ENCODE measurements at places on chromosomes 2 and 18.
A peak's percentile ranks its signal among the peaks of the same experiment; 100 is the strongest.

GRCh38 chr2:29074411-29074810 is at the start of gene PCARE:
TSS of gene PCARE (minus strand) at chr2:29074523. CDS start at chr2:29074261, 262 bp downstream.
- DNase-seq: no peak

DNA sequence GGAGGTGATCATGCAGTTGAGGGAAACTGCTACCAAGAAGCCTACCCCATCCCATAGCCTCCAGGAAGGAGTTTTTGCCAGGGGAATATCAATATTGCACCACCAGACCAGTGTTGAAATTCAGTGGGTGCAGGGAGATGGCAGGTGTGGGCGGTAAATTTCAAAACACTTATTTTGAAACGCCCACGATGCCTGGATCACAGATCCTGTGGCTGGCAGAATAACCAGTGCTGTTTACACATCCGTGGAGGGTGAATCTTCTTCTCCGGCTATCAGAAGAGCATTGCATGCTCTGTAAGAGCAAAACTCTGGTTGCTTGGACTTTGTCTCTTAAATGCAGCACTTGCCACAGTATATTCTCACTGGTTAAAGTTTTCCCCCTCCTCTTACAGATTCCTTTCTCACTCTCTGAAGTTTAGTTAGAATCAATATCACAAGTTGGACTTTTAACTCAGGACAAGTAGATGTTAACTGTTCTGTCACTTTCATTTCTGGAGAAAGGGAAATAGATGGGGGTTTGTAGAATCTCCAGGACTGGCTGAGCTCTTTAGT is 70.5 kb upstream of the ZCCHC2 start:
- DNase-seq: no peak

DNA sequence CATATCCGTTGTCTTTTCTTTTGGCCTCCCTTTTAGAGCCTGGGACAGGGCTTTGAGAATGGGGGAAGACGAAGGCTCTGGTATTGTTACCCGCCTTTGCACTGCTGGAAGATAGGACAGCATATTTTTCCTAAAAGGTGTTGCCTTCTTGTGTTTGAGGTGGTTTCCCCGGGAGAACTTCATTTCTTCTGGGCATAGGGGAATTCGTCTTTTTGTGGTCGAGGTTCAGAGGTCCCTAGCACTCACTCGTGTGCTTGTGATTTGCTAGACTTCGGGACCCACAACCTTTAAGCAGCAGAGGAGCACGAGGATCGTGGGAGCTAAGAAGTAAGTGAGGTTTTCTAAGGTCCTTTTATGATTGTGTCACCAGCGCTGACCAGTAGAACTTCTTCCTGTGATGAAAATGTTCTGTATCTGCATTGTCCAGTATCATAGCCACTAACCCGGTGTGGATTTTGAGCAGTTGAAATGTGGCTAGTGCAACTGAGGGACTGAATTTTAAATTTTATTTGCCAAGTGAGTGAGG is 611 bp downstream of the ZNF512 start:
- DNase-seq: no peak

GRCh38 chr2:54103454-54104314 is 11.7 kb upstream of the ACYP2 start:
- peak; percentile 59 for DNase-seq

GRCh38 chr2:72012886-72013574 is 134.6 kb downstream of the CYP26B1 start:
- no peak for DNase-seq

GRCh38 chr2:86044614-86045013 is 61.1 kb downstream of the POLR1A start:
- DNase-seq: no peak

DNA sequence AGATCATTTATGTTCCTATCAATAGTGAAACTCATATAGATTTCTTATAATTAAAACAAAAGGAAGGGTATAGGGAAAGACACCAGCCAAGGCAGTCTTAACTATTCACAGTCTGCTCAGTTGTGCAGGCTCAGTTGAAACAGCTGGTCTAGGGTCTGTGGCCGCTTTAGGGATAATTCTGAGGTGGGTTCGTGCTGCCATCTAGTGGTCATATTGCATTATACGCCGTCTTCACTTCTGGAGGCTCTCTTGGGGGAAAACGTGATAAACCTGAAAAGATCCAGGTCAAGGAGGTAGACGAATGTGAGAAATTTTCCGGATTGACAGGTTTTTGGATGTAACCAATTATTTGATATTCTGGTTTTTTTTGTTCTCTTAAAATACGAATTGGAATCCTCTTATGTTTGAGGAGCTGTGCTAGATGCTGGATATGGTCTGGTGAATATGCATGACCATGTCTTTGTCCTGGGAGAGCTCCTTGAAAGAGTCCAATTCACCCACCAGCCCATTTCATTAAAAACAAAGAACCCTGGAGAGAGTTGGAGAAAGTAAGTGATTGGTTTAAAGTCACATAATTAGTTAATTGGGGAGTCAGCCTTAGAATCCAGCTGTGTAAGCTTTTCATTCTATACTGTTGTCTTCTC is 492.4 kb downstream of the PLCL1 start:
- peak; percentile 56 for DNase-seq

- no peak for DNase-seq
Observed at GRCh38 chr2:192487636-192488035, 292.9 kb upstream of the TMEFF2 start.

- no peak for DNase-seq
Observed at GRCh38 chr2:113263546-113263945, 15.2 kb downstream of the PAX8 start.

DNA sequence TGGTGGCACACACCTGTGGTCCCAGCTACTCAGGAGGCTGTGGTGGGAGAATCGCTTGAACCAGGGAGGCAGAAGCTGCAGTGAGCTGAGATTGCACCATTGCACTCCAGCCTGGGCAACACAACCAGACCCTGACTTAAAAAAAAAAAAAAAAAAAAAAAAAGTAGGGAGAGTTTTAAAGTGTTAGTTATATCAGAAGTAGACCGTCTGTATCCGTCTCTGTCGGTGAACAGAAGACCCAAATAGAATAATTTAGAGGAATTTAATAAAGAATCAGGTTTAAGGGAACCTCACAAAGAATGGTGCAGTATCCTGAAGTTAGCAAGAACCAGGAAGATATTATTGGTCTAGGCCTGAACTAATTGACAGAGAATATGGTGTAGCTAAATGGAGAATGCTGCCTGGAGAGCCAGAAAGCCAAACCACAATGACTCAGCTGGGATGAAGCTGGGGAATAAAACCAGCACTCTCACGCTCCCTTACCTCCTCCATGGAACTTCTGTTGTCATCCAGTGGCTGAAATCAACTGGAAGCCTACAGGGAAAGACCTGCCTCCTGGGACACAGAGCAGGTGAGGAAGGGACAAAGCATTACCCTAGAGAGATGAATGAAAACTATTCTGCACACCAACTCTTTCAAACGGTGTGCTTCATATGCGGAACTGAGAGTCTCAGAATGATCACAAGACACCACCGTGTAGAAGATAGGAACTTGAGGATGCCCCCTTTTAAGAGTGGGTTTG is 39.1 kb upstream of the PLEKHM3 start:
- peak; percentile 90 for DNase-seq

DNA sequence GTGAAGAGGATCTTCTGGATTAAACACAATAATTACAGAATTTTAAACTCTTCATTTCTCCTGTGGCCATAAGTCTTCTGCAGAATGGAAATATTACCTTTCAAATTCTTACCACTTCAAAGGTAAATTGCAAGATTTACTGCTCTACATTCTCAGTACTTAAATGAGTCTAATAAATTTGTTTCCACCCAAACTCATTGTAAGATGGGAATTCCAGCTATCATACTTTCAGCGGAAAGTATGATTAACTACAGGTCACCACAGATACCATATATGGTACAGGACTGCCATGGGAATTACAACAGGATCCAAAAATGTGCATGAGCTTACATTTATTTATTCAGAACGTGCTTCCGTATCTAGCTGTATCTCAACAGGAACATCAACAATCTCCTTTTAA is 3.1 kb downstream of the DSC3 start:
- DNase-seq: no peak

GRCh38 chr2:54040250-54040649 is 69.5 kb upstream of the PSME4 start:
- no peak for DNase-seq

DNA sequence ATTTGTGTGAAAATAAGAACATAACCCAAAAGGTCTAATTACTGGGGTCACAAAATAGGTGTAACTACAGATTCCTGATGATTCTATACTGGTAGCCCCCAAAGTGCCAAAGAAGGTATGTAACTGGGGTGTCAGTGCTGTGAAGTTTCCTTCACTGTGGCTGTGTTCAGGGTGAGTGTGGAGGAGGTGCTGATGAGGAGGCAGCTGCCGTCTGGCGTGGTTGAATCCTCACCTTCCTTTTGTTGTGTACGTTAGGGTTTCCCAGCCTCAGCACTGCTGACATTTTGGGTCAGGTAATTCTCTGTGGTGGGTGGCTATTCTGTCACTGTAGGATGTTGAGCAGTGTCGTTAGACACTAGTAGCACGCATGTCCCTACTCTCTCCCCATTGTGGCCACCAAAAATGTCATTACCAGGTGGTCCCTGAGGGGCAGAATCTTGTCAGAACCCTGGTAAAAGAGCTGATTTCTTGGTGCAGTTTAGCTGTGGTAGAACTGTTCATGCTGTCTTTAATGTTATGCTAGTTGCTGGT is 31.5 kb downstream of the ADNP2 start:
- DNase-seq: no peak

DNA sequence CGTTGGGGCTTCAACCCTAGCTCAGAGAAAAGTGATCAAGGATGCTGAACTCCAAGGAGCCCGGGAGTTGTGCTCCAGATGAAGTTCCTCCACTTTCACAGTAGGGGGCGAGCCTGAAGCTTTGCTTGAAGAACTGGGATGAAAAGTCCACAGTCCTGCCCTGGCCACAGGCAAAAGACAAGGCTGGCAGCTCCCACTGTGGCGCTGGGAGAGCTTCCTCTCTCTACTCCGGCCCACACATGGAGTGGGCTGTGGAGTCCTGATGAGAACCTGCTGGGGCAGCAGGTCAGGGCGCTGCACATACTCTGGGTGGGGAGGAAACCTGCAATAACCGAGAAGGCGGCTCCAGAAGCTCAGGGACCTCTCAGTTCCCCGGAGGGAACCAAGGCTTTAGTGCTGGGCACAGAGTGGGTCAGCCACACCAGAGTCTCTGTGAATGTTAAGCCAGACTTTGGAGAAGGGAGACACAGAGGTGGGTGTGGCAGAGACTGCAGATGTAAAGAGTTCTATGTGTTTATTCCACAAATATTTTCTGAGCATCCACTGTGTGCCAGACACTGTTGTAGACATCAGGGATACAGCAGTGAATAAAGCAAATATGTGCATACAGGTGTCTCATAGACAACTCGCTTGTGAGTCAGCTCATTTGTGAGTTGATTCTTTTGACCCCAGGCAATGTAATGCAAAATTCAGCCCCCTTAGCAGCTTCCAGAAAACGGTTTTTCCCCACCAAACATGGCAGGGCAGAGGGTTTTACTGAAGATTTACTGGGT is 48.0 kb upstream of the MRPL33 start:
- DNase-seq: peak; percentile 72

GRCh38 chr18:79662034-79662433 is 17.6 kb upstream of the CTDP1 start:
- no peak for DNase-seq

- DNase-seq: peak; percentile 34
Observed at GRCh38 chr2:229815858-229816257, 101.5 kb upstream of the DNER start.

DNA sequence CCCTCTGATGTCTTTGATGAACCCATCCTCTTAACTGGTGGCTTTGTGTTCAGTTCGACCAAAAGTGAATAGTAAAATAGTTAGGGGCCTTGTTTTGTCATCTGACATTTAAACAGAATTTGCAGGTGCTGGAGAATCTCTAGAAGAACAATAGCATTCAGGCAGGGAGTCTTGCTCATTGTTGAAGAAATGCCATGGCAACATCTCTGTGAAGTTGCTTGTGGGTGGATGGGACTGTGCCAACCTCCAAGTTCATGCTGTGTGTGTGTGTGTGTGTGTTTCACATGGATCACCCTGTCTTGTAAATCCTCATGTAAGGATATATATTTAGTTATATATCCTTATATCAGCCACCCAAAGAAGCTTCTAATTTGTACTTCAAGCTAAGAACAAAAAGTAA is 66.7 kb downstream of the SKA1 start:
- no peak for DNase-seq

GRCh38 chr2:149648282-149649030 is 60.9 kb upstream of the MMADHC start:
- peak; percentile 99 for DNase-seq

DNA sequence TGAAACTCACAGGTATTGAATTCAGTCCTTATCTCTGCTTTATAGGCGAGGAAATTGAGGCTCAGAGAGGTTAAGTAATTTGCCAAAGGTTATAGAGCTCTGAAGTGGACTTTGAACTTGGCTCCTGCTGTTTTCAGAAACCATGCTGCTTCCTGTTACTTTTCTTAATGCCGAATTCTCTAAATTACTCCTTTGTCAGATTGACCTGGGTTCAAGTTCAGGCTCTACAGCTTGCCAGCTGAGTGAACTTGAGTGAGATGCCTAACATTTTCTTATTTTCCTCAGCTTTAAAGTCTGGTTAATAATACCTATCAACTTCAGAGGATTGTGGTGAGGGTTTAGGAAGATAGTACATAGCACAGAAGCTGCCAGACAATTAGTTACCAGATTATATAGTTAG is 3.4 kb downstream of the ASAP2 start:
- DNase-seq: no peak

DNA sequence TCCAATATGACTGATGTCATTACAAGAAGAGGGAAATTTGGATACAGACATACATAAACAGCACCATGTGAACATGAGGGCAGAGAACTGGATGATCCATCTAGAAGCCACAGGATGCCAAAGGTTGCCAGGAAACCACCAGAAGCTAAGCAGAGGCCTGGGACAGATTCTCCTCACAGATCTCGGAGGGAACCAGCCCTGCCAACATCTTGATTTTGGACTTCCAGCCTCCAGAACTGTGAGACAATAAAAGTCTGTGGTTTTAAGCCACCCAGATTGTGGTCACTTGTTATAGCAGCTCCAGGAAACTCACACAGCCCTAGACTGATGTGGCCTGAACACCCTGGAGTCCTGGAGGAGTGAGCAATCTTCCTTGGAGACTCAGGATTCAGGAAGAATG is 351.6 kb downstream of the EIPR1 start:
- no peak for DNase-seq

GRCh38 chr2:21162615-21162878 is 38.8 kb downstream of the TDRD15 start:
- no peak for DNase-seq

GRCh38 chr2:208671886-208672680 is 265.5 kb downstream of the PTH2R start:
- DNase-seq: no peak

All from fibroblast of skin of right quadriceps (primary cell).